Naive thymus-derived CD8-positive, alpha-beta T cell (primary cell): ENCODE measurements at places on chromosomes 13 and 19. TPM values are rescaled to one million over a fixed set of nuclear protein-coding genes. Genes with fewer than 3 reads are reported as not detected.

POU2F2 gene
- total RNA-seq = 88.5 TPM

OR7D2 gene
- 0.11 TPM for total RNA-seq

ODAD3 gene
- total RNA-seq = not detected

PTH2 gene
- not detected for total RNA-seq

KCNN4 gene
- 103 TPM for total RNA-seq

NR2C2AP gene
- 31.8 TPM for total RNA-seq

DACT3 gene
- total RNA-seq = 0.13 TPM

NLRP5 gene
- not detected for total RNA-seq

TUBA3C gene
- not detected for total RNA-seq

EBI3 gene
- total RNA-seq = 0.47 TPM

ZNF599 gene
- 11.3 TPM for total RNA-seq

LMTK3 gene
- 21.5 TPM for total RNA-seq

ZNF850 gene
- total RNA-seq = 4.6 TPM

- no peak for DNase-seq
Measured at GRCh38 chr19:54428323-54429175, 13.3 kb downstream of the TTYH1 start.

DNA sequence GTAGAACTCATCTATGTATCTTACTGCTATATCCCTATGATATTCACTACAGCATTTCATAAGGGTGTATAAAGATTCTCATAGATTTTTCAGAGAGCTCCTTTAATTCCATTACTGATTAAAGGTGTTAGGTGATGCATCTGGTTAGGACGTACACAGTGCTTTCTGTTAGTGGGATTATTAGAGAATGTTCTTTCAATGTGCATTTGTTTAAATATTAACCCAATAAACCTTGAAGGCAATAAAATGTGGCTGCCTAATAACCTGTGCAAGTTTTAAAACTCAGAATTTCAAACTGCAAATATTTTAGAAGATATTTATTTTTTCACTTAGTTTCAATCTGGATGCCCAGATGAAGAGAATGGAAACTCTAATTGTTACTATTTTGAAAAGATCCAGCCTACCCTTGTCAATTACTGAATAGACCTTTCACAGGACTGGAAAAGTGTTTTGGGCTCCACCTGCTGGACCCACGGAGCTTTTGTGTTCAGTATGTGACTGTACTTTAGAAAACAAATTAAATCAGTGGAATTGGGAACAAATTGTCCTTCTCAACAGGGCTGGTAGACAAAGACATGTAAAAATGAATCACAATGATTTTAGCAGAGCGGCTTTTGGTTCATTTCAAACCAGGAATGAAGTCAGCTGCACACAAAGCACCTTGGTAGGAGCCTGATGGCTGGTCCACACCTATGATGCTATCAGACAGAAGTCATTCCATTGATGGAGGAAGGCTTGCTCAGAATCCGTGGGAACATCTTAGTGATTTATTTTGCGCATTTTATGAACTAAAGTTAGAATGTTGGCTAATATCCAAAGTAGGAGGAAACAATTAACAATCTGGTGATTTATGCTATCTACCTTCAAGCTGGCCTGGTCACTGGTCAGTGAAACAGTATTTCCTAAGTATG lies 89.4 kb upstream of the RAP2A start:
- DNase-seq = peak; percentile 18

DNA sequence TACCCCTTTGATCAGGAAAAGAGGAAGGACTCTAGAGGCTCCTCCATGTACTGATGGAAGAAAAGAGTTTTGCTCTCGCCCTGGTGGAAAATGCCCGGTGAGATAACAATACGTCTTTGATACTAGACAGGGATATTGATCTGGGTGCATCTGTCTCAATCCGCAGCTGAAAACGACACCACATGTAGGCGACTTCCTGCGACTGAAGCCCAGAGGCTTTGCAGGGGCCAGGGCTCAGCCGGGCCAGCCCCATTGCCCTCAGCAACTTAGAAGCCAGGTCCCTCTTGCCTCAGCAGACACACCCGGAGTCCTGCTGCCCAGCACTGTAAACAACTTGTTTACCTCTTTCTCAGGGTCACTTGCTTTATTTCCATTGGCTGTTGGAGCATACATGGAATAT lies 409.4 kb downstream of the IRS2 start:
- DNase-seq = no peak

GRCh38 chr19:4313847-4314490 lies 9.6 kb downstream of the FSD1 start:
- no peak for DNase-seq

DNA sequence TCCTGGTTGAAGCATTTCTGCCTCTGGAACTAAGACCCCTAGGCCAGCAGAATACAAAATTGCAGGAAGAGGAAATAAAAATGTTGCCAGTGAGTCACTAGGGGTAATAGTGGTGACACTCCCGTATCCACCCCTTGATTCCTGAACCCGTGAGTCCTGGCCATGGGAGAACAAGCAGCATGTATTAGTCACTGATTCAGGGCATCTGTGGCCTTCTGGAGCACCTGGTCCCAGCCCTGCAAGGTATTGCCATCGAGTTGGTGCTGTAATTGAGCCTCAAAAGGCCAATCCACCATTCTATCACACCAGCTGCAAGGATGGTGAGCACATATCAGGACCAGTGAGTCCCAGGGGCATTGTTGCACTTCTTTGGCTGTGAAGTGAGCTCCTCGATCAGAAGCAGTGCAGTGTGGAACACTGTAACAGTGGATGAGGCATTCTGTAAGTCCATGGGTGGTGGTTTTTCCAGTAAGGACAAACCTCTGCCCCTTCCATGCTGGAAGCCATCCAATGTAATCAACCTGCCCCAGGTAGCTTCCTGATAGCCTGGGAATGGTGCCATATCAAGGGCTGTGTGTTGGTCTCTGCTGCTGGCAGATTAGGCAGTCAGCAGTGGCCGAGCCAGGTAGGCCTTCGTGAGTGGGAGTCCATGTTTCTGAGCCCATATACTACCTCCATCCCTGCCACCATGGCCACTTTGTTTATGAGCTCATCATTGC lies 39.6 kb downstream of the C1QTNF9 start:
- DNase-seq = no peak

GRCh38 chr13:74128156-74128767 lies 5.9 kb downstream of the KLF12 start:
- DNase-seq = no peak

DNA sequence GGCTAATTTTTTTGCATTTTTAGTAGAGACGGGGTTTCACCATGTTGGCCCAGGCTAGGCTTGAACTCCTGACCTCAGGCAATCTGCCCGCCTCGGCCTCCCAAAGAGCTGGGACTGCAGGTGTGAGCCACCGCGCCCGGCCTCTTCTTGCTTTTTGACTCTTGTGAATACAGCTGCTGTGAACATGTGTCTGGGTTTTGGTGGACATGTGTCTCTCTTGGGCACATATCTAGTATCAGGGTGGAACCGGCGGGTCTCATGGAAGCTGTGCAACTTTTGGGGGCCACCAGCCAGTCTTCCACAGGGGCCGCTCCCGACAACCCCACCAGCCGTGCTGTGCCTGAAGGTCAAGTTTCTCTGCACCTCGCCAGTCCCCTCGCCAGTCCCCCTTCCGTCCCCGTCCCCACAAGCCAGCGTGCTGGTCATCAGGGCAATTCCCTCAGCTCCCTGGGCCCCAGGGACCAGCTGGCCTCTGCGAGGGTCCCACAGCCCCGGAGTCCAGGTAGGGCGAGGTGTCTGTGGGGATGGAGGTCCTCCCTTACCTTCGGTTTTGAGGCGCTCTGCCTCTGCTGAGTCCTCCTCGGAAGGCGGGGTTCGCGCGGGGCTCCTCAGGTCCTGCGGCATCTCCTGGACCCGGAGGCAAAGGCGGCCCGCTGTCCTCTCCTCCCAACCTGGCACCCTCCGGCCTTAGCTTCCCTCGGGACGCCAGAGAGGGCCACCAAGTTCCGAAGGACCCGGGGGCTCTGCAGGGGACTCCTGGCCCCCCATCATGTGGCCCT lies 16.3 kb downstream of the SGTA start:
- no peak for DNase-seq

- DNase-seq = peak; percentile 44
Measured at GRCh38 chr19:7789447-7789846, 26.4 kb downstream of the CLEC4M start.

DNA sequence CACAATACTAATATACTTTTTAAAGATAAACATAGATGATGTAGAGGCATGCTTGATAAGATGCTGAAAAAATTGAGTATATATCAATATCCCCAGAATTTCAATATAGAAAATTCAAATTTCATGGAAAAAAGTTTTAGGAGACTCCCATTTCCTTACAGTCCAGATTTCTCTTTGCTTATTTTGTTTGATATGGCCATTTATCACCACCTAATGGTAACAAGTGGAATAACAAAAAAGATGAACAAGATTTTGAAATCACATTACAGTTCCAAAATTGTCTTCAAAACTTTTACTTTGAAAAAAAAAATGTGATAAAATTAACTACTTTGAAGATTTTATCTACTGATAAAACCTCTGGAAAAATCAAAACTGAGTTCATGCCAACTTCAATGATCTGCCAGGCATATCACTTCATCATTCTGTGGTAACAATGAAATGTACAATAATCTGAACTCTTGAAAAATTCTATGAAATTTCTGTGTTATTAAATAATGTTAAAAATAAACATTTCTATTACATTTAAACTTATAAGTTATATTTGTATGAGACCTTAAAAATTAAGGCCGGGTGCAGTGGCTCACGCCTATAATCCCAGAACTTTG lies 17.5 kb downstream of the MIPEP start:
- DNase-seq = peak; percentile 35

DNA sequence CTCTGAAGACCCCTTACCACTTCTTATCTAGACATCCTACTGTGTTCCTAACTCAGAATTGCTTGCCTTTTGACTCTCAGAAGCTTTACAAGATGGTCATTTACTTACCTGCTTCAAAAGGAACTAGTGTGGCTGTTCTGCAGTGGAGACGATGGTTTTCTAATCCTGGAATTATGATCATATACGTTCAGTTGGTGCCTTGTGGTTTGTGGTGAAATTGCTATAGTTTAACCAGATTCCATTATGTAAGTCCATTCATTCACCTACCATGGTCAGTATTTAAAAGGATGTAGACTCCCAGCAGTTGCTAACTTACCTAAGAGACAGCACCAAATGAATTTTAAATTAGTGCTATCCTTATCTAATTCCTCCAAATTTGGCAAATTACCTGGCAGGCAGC lies 210.9 kb downstream of the SHISA2 start:
- no peak for DNase-seq

- DNase-seq = no peak
Measured at GRCh38 chr13:75425216-75426009, 56.6 kb downstream of the TBC1D4 start.

- no peak for DNase-seq
Measured at GRCh38 chr19:17333611-17334413, 843 bp downstream of the ANO8 start.

- no peak for DNase-seq
Measured at GRCh38 chr19:53981376-53981951, 10.0 kb upstream of the CACNG6 start.

DNA sequence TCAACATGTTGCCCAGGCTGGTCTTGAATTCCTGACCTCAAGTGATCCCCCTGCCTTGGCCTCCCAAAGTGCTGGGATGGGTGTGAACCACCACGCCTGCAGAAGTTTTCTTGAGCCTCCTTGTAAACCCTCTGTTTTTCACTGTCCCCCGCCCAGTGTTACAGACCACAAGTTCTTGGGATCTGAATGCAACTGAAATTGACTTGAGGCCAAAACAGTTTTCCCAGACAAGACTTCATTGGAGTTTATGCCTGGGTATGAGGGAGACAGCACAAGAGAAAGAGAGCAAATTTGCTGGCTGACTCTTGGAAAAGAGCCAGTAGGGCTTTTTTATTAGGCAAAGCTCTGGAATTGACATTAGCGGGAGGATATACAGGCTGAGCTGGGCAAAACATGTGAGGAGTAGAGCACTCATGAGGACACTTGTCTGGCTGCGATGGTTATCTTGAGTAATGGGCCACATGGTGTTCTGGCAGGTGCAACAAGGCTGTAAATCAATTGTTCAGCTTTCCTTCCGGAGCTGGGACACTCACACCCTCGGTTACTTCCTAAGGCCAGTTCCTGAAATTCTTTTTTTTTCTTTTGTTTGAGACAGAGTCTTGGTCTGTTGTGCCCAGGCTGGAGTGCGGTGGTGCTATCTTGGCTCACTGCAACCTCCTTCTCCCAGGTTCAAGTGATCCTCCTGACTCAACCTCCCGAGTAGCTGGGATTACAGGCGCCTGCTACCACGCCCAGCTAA lies 12.7 kb upstream of the HNRNPL start:
- no peak for DNase-seq

- no peak for DNase-seq
Measured at GRCh38 chr13:39888865-39889810, 233.7 kb downstream of the COG6 start.

DNA sequence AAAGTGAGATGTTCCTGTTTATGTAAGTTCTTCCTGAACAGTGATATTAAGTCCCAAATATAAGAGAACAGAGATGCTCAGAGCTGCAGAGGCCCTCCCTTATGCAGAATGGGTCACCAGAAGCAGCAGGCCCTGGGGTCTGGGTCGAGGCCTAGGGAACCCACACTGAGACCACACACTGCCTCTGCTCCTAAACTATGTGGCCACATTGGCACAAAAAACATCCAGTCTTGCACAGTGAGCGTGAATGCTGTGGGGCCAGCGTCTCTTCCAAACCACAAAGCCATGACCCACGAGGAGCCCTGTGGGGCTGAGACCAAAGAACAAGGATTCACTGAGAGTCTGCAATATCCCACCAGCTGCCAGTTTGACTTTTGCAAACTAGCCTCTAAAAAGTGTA lies 23.6 kb downstream of the PROZ start:
- DNase-seq = no peak

GRCh38 chr13:77714119-77714755 lies 16.8 kb downstream of the SLAIN1 start:
- no peak for DNase-seq

DNA sequence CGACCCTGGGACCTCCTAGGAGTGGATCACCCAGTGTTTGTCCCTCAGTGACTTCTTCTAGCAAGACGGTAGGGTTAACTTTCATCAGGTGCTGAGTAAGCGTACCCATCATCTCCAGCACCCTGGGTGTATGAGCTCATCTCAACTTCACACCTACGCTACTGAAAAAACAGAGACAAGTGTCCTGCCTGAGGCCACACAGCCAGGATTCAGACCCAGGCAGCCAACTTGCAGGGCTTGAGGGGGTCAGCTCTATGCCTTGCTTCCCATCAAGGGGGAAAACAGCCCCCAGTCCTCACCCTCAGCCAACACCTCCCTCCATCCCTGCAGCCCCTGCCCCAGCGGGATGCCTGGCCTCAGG lies 4.6 kb downstream of the TLE2 start:
- DNase-seq = no peak

- DNase-seq = no peak
Measured at GRCh38 chr13:22018836-22019210, 347.9 kb downstream of the FGF9 start.

GRCh38 chr13:113796211-113796963 lies 37.4 kb downstream of the TMEM255B start:
- no peak for DNase-seq

GRCh38 chr19:13962699-13963602 lies 10.6 kb downstream of the DCAF15 start:
- no peak for DNase-seq

DNA sequence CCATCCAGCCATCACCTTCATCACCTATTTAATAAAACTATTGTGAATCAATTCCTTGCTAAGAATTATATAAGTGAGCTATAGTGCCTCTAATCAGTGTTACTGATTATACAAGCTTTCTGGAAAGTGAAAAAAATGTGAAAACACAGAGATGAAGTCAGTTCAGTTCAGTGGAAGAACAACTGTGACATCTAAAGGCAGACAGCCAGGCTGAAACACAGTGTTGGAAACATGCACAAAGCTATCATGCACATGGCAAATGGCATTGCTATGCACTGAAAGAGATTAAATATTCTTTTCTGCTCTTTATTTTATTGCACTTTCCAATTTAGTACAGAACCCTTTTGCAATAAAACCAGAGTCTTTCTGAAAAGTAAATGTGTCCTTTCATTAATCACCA lies 294.0 kb downstream of the RBM26 start:
- DNase-seq = no peak
